ENCODE measurements at places on chromosomes 7 and 10. TPM values are rescaled to one million over a fixed set of nuclear protein-coding genes. Genes with fewer than 3 reads are reported as not detected.
A peak's percentile ranks its signal among the peaks of the same experiment; 100 is the strongest.

- no peak for DNase-seq
These were observed 83.7 kb upstream of the DUSP5 start for GRCh38 chr10:110413903-110414547.

GRCh38 chr7:57198801-57199200 lies 66.6 kb upstream of the ZNF479 start:
- DNase-seq, result no peak

Gene CDC14C
- 0.06 TPM for total RNA-seq

DNA sequence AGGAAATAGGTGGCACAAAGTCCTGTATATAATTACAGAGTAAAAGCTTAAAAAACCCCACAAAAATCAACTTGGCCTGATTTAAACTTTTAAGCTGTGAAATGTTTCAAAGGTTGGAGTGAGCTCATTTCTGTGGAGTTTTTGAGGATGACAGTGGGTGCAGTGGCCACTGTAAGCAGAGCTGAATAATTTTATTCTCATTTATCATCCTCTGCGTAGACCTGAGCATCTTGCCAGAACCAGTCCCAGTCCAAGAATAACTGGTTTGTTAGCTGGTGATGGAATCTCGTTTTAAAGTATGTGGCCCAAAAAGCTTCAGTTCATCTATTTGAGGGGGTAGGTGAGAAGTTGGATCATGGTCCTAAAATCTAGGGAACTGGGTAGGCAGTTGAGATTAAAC lies 4.4 kb downstream of the BMPER start:
- no peak for DNase-seq

Gene LRGUK
- not detected for total RNA-seq

DNA sequence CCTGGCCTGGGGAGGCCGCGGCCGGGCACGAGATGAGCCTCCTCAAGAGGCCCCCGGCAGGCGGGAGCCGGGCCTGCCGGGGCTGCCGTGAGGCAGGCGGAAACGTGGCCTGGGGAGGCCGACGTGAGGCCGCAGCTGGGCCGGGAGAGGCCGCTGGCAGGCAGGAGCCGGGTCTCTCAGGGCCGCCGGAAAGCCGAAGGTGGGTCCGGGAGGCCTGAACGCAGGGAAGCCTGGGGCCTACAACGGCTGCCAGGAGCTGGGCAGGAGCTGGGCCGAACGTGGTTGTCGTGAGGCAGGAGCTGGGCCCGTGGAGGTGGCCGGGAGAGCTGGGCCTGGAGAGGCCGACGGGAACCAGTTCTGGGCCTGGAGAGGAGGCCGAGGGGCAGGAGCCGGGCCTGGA lies 171.9 kb downstream of the TPST1 start:
- DNase-seq, result no peak

GRCh38 chr7:131096267-131096927 lies 231.3 kb upstream of the MKLN1 start:
- DNase-seq, result no peak

Gene CYP2C19
- total RNA-seq, result not detected

Gene TFEC
- 0.39 TPM for total RNA-seq

DNA sequence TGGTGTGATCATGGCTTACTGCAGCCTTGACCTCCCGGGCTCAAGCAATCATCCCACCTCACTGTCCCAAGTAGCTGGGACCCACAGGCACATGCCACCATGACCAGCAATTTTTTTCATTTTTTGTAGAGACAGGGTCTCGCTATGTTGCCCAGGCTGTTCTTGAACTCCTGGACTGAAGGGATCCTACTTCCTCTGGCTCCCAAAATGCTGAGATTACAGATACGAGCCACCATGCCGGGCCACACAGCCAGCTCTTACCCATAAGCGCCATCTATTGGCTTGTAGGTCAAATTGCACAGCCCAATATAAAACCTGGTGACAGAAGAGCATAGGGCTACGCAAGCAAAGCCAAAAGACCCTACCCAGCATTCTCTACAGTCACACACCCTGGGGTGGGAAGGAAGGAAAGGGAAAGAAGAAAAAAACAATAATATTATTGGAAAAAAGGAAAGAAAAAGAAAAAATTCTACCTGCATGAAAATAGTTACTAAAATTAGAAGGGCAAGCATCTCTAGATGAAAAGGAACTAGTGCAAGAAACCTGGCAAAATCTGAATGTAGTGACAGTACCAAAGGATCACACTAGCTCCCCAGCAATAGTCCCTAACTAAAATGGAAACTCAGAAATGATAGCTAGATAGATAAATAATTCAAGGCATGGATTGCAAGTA lies 29.4 kb upstream of the AMPH start:
- DNase-seq, result peak; percentile 85

DNA sequence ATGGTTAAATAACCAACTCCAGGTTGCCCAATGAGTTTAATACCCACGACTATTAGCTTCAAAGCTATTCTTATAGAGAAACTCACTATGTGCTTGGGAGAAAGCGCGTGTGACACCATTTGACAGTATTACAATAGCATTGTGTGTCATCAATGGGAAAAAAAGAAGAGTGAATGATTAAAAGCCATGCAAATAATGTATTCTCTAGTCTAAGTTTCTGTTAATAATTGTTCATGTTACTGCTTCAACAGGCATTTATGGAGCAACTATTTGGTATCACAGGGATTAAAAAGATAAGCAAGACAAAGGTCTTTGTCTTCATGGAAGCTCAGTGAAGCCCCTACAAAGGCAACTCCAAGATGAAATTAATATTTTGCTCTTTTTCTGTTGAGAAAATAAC lies 47.2 kb downstream of the CAV1 start:
- DNase-seq, result no peak

GRCh38 chr10:122245897-122246296 lies 25.2 kb upstream of the BTBD16 start:
- DNase-seq, result no peak

DNA sequence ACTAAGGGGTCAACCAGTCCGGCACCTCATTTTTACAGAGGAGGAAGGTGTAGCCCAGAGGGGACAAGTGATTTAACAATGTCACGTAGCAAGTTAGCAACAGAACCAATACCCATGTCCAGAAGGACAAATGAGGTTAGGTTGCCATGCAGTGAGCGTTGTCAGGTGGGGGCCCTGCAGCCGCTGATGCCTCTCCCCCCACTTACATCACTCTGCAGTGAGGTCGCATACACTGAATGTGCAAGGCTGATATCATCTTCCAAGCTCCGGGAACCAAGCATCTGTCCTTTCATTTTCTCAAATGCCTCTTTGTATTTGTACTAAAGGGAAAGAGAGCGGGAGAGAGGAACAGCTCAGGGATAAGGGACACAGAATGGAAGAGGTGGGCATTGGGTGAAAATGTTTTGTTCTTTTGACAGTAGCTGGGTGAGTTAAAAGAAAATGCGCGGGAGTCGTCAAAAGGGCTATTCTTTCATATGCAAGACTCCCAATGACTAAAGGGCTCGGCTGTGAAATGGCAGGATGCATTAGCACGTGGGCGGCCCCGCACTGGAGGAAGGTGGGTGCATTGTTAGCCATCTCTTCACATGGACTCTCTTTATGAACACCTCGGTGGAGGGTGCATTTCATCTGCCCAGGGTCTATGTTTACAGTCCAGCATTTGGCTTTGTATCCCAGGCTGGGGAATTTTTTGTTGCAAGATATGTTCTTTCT lies 49.7 kb downstream of the NRAP start:
- no peak for DNase-seq

Gene GPR146
- 3.4 TPM for total RNA-seq

Gene PDZD7
- total RNA-seq, result 0.21 TPM

Gene ANXA8L1
- total RNA-seq, result not detected

GRCh38 chr10:57624066-57624465 lies 643.6 kb downstream of the IPMK start:
- no peak for DNase-seq

GRCh38 chr10:89805599-89806013 lies 104.2 kb downstream of the KIF20B start:
- DNase-seq, result no peak

DNA sequence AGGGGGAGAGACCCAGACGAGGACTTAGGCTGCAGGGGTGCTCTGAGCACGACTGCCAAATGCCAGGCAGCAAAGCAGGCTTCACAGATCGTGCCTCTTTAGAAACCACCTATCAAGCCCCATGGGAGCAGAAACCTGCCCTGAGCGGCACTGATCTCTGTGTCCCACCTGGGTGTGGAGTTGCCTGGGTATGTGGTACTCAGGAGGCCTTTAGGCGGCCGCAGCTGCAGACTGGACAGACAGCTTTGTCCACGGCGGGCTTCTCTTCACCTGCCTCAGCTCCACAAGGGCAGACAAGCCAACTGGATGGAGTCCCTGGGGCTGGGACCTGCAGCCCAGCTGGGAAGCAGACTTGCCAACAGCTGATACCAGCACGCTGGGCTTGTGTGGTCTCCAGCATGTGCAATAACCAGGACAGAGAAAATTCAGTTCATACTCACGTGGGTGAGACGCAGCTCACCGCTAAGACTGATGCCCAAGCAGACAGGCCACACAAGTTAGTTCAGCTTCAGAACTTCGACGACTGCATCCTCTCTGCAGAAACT lies 163.2 kb downstream of the EBF3 start:
- no peak for DNase-seq

Gene PRKRIP1
- total RNA-seq, result 20.9 TPM

DNA sequence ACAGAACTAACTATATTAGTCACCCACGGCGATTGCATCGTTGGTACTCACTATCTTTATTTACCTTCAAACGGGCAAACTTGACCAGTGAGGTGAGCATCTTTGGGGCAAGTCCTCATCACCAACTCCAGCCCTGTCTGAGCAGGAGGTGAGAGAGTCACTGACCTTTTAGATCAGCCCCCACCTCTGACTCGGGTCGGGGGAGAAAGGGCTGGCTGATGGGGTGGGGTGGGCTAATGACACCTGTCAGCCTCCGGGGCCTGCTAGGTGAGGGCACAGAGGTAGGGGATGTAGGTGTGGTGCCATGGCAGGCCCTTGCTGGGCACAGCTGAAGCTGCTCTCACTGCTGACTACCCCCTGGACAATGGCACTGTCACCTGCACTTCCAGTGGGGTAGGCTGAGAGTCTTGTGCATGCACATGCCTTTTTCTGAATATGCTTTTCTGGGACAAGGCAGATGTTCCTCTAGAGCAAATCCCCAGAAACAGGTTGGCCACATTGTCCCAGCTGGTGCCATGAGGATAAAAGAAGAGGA lies 359.5 kb upstream of the MKI67 start:
- no peak for DNase-seq

GRCh38 chr7:27161214-27161720 lies 4.1 kb downstream of the HOXA9 start:
- DNase-seq, result no peak

Gene NODAL
- total RNA-seq, result not detected

DNA sequence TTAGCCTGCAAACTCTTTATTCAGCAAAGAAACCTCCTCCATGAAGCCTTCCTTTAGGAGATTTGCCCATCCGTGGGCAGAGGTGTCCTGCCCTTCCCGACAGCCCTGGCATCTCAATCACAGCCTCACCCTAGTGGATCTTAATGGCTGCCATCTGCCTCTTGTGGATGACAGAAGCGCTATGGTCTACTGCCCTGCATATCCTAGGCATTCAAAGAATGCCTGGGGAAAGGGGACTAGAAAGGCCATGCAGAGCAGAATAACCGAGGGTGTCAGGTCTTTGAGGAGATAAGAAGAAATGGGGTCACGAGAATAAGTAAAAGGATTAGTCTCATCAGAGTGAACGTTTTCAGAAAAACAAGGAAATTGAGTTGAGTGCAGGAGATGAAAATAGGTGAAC lies 57.7 kb upstream of the SPOCK2 start:
- no peak for DNase-seq

Gene CRPPA
- total RNA-seq, result not detected

DNA sequence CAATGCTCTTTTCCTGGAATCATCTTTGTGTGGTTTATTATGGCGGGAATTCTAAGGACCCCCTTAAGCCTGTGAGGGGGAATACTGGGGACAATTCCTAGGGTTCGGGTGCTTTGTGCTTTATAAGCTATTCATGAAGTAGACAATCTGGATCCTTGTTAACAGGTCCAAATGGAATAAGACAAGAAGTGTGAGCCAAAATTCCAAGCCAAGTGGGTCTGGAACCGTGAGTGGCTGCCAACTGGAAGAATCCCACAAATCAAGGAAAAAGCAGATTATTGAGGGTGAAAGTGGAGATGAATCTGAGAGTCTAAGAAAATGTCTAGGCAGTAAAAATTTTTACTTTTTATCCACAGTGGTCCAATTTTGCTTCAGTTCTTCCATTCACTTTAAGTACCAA lies 136.8 kb downstream of the MDFIC start:
- no peak for DNase-seq

GRCh38 chr7:88150033-88150432 lies 69.8 kb downstream of the SRI start:
- no peak for DNase-seq

GRCh38 chr10:33196710-33197491 lies 137.6 kb downstream of the NRP1 start:
- DNase-seq, result no peak

GRCh38 chr10:88896994-88897853 lies 17.2 kb downstream of the STAMBPL1 start:
- peak; percentile 16 for DNase-seq

Gene C10orf71
- not detected for total RNA-seq

GRCh38 chr10:132640326-132641125 lies 102.9 kb downstream of the INPP5A start:
- DNase-seq, result no peak

Gene TMEM176B
- 0.27 TPM for total RNA-seq

DNA sequence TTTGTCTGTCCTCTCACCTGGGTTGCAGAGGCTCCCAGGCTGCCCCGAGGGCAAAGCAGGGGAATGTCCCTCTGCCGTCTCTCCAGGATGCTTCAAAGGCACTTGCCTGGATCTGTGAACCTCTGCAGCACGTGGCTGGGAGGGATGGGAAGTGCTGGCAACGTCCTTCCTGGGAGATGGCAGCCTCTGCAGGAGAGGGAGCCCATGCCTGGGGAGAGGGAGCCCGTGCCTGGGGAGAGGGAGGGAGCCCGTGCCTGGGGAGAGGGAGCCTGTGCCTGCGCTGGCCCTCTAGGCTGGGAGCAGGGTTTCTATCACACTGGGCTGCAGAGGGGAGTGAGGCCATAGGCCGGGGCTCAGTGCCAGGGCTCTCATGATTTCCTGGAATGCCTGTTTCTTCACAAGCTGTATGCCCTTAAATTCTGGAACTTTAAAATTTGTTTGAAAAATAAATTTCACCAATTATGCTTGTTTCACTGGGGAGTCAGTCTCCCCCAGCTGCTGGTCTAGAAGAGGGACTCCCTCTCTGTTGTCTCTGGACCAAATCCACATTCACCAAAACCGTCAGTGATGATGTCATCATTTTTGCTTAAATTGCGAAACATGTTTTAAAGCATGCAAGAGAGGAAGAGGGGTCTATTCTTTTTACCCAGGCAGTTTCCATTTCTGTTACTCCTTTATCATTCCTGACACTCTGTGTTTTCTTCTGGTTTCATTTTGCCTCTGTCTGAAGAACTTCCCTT lies 135.7 kb downstream of the DNAJB6 start:
- no peak for DNase-seq

- DNase-seq, result no peak
These were observed 109.1 kb downstream of the CPXM2 start for GRCh38 chr10:123782549-123782948.

GRCh38 chr7:79453558-79454360 lies at the start of gene MAGI2:
TSS of gene MAGI2 (minus strand) at chr7:79453667. CDS start at chr7:79453320, 347 bp downstream.
- peak; percentile 37 for DNase-seq

Gene GIMAP4
- 0.12 TPM for total RNA-seq

All from H4 (cell line).